ENCODE measurements at places on chromosomes 3 and 15. TPM values are rescaled to one million over a fixed set of nuclear protein-coding genes. Genes with fewer than 3 reads are reported as not detected.
A peak's percentile ranks its signal among the peaks of the same experiment; 100 is the strongest.

- peaks cover 3% of the 10 kb centered on the region for H3K27me3 ChIP-seq
- H3K36me3 ChIP-seq: peaks cover 12% of the 10 kb centered on the region
- no peak for DNase-seq
- H3K27ac ChIP-seq: no peak overlapping the region
- H3K4me3 ChIP-seq: no peak overlapping the region
- peaks cover 4% of the 10 kb centered on the region for H3K4me1 ChIP-seq
These were observed 51.0 kb upstream of the IL12A start for GRCh38 chr3:159937561-159938166.

- no peak for DNase-seq
- H3K4me3 ChIP-seq: no peak overlapping the region
- H3K27me3 ChIP-seq: no peaks in the 10 kb centered on the region
- no peaks in the 10 kb centered on the region for H3K36me3 ChIP-seq
These were observed 367.9 kb downstream of the ZIC4 start for GRCh38 chr3:147038481-147038880.

GRCh38 chr15:50883903-50884302, 24.6 kb upstream of the AP4E1 start:
- DNase-seq: peak; percentile 34
- H3K27me3 ChIP-seq: no peaks in the 10 kb centered on the region
- H3K4me3 ChIP-seq: no peak overlapping the region
- H3K27ac ChIP-seq: peak overlapping the region; percentile 56
- H3K36me3 ChIP-seq: no peaks in the 10 kb centered on the region

SV2B gene
- 0.02 TPM for total RNA-seq

- H3K27ac ChIP-seq: no peak overlapping the region
- DNase-seq: peak; percentile 71
- no peaks in the 10 kb centered on the region for H3K36me3 ChIP-seq
- H3K27me3 ChIP-seq: peaks cover 32% of the 10 kb centered on the region
These were observed 136.9 kb upstream of the TOPAZ1 start for GRCh38 chr3:44104668-44105321.

CKMT1A gene
- total RNA-seq: 0.33 TPM

DNA sequence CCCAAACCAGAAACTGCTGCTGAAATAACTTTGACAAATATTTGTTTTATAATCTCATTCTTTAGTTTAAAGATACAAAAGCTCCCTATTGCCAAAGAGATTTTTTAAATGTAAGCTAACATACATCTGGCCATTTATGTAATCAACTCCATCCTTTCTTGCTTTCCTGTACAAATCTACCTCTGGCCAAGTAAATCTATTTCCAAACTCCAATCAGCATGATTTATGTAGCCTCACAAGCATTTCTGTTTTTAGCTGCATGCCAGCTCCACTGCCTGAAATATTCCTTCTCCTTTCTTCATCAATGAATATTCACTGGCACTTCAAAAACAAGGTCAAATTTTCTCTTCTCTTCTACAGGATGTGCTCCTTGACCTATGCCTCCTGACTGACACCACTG, 80.0 kb downstream of the SHOX2 start:
- H3K27me3 ChIP-seq: no peaks in the 10 kb centered on the region
- H3K4me3 ChIP-seq: no peak overlapping the region
- no peaks in the 10 kb centered on the region for H3K4me1 ChIP-seq
- no peak for DNase-seq
- no peaks in the 10 kb centered on the region for H3K36me3 ChIP-seq
- H3K27ac ChIP-seq: no peak overlapping the region

- H3K4me3 ChIP-seq: no peak overlapping the region
- H3K36me3 ChIP-seq: peaks cover 2% of the 10 kb centered on the region
- H3K4me1 ChIP-seq: peaks cover 23% of the 10 kb centered on the region
- no peak overlapping the region for H3K27ac ChIP-seq
These were observed 4.5 kb upstream of the TLNRD1 start for GRCh38 chr15:80996247-80996646.

NXPE3 gene
- total RNA-seq: 19.8 TPM

- H3K4me1 ChIP-seq: peaks cover 34% of the 10 kb centered on the region
- no peaks in the 10 kb centered on the region for H3K27me3 ChIP-seq
- H3K27ac ChIP-seq: no peak overlapping the region
- DNase-seq: no peak
These were observed 17.2 kb downstream of the EFCC1 start for GRCh38 chr3:129018271-129018670.

DNA sequence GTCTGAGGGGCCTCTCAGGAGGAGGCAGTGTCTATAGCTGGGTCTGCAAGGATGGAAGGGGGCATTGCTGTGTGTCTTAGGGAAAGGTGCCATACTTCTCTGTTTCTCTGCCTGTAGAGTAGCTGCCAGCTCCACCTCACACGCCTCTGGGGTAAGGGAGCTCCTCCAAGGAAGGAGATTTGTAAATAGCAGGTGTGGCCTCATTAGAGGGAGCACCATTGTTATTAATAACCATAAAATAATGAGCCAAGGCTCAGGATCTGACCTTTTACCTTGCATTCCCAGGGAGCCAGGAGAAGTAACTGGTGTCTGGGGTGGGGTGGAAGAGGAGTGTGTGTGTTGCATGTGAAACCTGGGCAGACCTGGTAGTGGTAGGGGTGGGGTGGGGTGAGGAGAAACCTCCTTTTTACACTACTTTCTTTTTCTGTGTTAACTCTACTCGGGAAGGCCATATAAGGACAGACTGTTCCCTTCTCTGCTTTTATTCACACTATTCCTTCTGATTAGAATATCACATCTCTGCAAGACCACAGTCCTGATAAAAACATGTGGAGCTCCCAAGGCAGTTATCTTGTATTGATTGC, 2.2 kb upstream of the C15orf39 start:
- H3K27me3 ChIP-seq: no peaks in the 10 kb centered on the region
- no peak overlapping the region for H3K27ac ChIP-seq
- no peaks in the 10 kb centered on the region for H3K36me3 ChIP-seq
- DNase-seq: no peak

TF gene
- 0.44 TPM for total RNA-seq

DNA sequence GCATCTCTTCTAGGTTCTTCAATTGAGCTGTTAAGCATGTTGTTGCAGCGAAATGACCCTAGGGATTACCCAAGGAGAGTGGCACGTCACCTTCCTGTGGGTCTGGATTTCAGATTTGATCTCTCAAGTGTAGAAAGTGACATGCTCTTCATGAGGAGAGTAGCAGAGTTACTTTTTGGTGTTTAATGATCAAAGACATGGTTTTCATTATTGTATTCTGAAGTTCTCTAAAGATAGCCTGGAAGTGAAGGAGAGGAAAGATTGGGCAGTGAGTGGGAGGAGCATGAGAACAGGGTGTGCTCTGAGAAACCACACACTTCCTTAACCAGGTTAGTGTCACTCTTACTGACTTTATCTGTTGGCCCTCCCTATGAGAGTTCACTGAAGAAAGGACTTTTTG, 153.6 kb downstream of the AKAP13 start:
- peaks cover 41% of the 10 kb centered on the region for H3K4me1 ChIP-seq
- no peak overlapping the region for H3K4me3 ChIP-seq
- DNase-seq: peak; percentile 22
- peaks cover 7% of the 10 kb centered on the region for H3K36me3 ChIP-seq
- peak overlapping the region; percentile 60 for H3K27ac ChIP-seq

GRCh38 chr3:134516905-134517304, 31.0 kb downstream of the CEP63 start:
- peaks cover 6% of the 10 kb centered on the region for H3K4me1 ChIP-seq
- no peak for DNase-seq
- H3K4me3 ChIP-seq: no peak overlapping the region
- H3K36me3 ChIP-seq: peaks cover 38% of the 10 kb centered on the region
- H3K27me3 ChIP-seq: no peaks in the 10 kb centered on the region

DNA sequence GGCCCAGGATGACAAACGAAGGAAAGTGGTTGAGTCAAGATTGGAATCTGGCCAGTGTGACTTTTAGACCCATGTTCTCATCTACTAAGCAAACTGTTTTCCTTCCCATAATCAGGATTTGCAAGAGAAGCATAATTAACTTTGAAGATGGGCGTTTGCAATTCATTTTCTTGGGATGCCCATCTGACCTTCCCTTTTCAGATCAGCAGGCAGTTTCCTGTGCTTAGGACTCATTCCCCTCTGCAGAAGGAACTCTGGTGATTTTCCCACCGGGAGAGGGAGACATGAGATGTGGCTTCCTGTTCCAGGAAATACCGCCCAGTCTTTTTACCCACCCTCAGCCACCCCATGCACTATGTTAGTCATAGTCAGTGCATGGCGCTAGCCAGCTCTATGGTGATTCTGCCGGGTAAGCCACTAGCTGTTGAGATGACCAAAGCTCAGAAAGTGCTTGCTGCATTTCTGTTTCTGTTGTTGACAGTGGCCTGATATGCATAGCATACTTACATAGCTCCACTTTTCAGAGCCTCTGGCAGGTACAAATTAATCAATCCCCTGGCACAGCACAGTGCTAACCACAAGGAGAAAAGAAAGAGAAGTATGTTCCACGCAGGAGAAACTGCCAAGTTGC, 129.4 kb downstream of the VGLL4 start:
- H3K27ac ChIP-seq: no peak overlapping the region
- peaks cover 6% of the 10 kb centered on the region for H3K4me1 ChIP-seq
- no peaks in the 10 kb centered on the region for H3K27me3 ChIP-seq

GRCh38 chr3:197088370-197088769, 58.8 kb upstream of the MELTF start:
- no peak overlapping the region for H3K27ac ChIP-seq
- DNase-seq: no peak
- peaks cover 22% of the 10 kb centered on the region for H3K4me1 ChIP-seq
- no peaks in the 10 kb centered on the region for H3K27me3 ChIP-seq
- no peak overlapping the region for H3K4me3 ChIP-seq

DNA sequence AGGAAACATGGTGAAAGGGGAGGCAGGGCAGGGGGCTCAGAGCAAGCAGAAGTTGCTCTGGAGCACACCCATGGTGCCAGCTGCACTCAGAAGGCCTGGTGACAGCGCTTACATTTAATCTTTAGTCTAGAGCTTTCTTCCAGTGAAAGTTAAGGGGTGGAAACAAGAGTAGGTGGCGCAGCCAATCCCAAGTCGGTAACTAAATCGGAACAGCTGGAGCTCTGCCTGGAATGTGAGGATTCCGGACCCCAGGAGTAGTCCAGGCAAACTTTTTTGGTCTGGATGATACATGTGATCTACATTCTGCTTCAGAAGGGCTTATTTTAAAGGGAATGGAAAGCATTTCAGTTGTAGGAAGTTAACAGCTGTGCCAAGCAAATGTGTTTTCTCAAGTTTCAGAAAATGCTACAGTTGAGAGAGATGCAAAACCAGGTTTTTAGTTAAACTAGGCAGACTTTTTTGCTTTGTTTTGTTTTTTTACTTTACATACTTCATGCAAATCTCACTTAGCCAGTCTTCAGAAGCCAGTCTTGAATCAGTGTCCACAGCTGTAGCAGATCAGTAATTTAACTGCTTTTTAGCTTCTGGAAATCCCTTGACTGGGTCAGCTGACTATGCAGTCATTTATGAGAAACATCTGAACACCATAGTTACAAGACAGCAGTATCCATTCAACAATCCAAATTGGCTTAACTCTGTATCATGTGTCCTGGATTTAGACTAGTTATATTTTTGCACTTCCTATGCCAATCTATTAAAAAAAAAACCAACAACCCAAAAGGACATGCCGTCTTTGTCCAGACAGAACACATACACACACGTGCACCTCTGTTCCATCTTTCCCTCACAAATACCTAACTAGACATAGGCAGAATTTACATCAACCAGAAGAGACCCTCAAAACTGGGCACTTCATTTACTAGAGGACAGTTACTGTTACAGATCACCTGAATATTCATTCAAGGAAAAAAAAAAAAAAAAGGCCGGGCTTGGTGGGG, 33.2 kb downstream of the ZNF106 start:
- no peaks in the 10 kb centered on the region for H3K36me3 ChIP-seq
- H3K4me1 ChIP-seq: peaks cover 5% of the 10 kb centered on the region
- H3K4me3 ChIP-seq: no peak overlapping the region
- DNase-seq: no peak
- no peaks in the 10 kb centered on the region for H3K27me3 ChIP-seq

DNA sequence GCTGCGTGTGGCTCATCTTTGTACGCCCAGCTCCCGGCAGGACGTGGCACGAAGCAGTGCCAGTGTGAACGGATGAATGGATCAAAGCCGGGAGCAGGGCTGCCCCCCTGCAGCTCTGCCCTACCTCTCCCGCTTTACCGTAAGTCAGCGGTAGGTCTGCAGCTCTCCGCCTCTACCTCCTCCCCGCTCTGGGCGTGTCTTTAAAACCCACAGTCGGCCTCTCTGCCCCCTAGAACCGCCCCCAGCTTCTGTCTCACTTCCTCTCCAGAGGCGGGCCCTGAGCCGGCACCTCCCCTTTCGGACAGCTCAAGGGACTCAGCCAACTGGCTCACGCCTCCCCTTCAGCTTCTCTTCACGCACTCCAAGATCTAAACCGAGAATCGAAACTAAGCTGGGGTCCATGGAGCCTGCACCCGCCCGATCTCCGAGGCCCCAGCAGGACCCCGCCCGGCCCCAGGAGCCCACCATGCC, at the start of gene PML:
Gene PML, plus strand, starts transcription at position 304 of the 471 bp plus-strand sequence. Its CDS starts 97 bp downstream, at position 401.
- H3K27ac ChIP-seq: peak within 1 kb of the TSS; percentile 96
- peaks cover 54% of the 10 kb centered on the region for H3K4me1 ChIP-seq
- peak; percentile 98 for DNase-seq
- H3K36me3 ChIP-seq: peaks cover 18% of the 10 kb centered on the region
- peak within 1 kb of the TSS; percentile 98 for H3K4me3 ChIP-seq

DNA sequence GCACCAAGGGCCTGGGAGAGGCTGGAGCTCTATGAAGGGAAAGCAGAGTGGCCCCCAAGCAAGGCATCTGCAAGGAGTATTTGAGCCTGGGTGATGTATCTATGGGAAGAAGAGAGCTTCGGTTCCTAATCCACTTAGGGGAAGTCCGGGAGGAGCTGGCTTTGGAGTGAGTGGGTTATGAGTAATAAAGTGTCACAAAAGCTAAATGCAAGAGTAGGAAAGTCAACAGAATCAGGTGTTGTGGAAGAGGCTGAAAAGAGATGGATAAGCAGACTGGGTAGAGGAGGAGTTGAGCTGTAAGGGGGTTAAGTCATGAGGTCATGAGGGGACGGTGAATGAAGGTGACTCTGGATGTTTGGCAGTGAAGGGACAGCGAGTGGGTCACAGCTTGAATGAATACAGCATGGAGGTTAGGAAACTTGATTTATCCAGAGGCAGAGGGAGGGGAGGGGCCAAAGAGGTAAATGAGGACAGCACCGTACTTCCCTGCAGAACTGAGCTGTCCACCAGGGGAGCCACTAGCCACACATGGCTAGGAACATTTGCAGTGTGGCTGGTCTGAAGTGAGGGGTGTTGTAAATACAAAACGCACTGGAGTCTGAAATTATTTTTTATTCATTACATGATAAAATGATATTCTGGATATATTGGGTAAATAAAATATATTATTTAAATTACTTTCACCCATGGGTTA, 83.3 kb downstream of the ADCY5 start:
- H3K27ac ChIP-seq: no peak overlapping the region
- H3K36me3 ChIP-seq: no peaks in the 10 kb centered on the region
- no peak overlapping the region for H3K4me3 ChIP-seq
- H3K4me1 ChIP-seq: no peaks in the 10 kb centered on the region

- no peak overlapping the region for H3K27ac ChIP-seq
- DNase-seq: no peak
- H3K4me1 ChIP-seq: peaks cover 4% of the 10 kb centered on the region
These were observed 55.2 kb downstream of the KLHL6 start for GRCh38 chr3:183500319-183500718.

BFSP2 gene
- total RNA-seq: not detected

GRCh38 chr15:71501344-71502076, 308.8 kb upstream of the NR2E3 start:
- H3K27ac ChIP-seq: no peak overlapping the region
- no peak overlapping the region for H3K4me3 ChIP-seq
- H3K27me3 ChIP-seq: peaks cover 18% of the 10 kb centered on the region
- no peaks in the 10 kb centered on the region for H3K4me1 ChIP-seq

CADM2 gene
- not detected for total RNA-seq

DNAJC19 gene
- total RNA-seq: 68.6 TPM

FBXO40 gene
- total RNA-seq: not detected

GRCh38 chr15:73391128-73391872, 22.5 kb upstream of the HCN4 start:
- peaks cover 6% of the 10 kb centered on the region for H3K27me3 ChIP-seq
- H3K4me3 ChIP-seq: no peak overlapping the region
- no peak for DNase-seq

All from activated CD4-positive, alpha-beta memory T cell treated with anti-CD3 and anti-CD28 coated beads for 36 hours (primary cell).